Astrocyte (in vitro differentiated cells and primary cell): ENCODE measurements at places on chromosomes 11 and 22. TPM values are rescaled to one million over a fixed set of nuclear protein-coding genes. Genes with fewer than 3 reads are reported as not detected.
A peak's percentile ranks its signal among the peaks of the same experiment; 100 is the strongest.

The MMP27 gene
- not detected in 2 replicates for total RNA-seq

DNA sequence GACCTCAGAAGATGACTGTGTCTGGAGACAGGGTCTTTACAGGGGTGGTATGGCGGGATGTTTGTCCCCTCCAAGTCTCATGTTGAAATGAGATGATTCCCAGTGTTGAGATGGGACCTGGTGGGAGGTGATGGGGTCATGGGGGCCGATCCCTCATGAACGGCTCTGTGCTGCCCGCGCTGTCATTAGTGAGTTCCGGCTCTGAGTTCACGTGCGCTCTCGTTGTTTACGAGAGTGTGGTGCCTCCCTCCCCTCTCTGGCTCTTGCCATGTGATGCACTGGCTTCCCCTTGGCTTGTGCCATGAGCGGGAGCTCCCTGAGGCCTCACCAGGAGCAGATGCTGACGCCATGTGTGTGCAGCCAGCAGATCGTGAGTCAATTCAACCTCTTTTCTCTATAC lies 830.8 kb downstream of the TBC1D22A start:
- DNase-seq: no peak

GRCh38 chr11:134847083-134847715 lies 435.2 kb upstream of the B3GAT1 start:
- no peak for DNase-seq

- no peak for DNase-seq
Observed at GRCh38 chr11:134052395-134052987, 16.4 kb upstream of the JAM3 start.

- DNase-seq: no peak
Observed at GRCh38 chr11:17655682-17656081, 63.7 kb upstream of the MYOD1 start.

GRCh38 chr11:100925935-100926334 lies 203.7 kb downstream of the PGR start:
- DNase-seq: peak; percentile 89

GRCh38 chr11:78420796-78421209 lies 3.2 kb upstream of the GAB2 start:
- peak; percentile 86 for DNase-seq

DNA sequence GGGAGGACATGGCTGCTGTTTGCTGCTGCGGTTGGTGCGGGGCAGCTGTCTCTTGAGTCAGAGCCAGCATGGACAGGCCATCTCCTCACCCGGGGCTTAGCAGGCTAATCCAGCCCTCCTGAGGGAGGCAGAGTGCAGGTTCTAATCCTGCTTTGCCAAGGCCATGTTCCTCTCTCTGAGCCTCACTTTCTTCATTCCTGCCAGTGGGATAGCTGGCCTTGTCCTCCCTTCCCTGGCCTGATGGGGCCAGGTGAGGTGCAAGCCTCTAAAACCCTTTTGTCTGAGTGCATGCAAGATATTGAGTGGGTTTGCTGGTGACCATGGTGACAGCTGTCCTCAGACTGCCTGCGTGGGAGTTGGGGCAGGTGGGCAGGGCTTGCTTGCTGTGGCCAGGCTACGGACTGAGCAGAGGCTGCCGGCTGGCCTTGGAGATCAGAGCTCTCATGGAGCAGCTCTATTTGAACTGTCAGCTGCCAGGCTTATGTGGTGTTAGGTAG lies 3.6 kb downstream of the USP35 start:
- DNase-seq: no peak

DNA sequence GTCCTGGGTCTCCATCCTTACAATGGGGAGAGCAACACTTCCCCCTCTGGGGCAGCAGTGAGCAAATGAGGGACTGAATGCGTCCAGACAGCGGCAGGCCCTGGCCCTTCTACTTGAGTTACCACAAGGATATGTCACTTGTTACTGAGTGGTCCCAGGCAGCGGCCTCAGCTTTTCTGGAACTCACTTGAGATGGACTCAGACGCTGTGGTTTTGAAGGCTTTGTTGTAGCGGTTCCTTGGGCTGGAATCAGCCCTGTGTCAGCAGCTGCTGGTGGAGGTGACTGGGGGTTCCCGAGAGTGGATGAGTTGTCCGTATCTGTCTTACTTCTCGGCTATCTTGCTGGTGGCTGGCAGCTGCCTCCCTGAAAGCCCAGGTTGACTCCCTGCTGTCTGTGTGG lies 77.0 kb downstream of the MICAL2 start:
- DNase-seq: peak; percentile 91

GRCh38 chr11:133127741-133128140 lies 404.6 kb downstream of the OPCML start:
- no peak for DNase-seq

DNA sequence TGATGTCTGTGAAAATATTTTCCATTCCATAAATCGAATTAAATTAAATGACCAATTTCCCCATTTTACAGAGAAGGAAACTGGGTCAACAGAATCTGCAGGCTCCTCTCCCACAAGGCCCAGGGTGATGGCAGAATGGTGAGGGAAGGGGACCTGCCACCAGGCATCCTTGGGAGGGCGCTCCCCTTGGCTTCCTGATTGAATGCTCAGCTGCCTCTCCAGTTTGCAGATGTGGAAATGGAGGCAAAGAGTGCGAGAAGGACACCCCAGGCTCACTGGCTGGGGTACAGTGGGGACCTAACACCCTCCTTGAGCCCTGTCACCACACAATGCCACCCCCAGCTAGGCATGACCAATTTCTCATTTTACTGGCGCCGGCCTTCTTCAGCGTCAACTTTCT lies 28.5 kb upstream of the CSNK1E start:
- DNase-seq: no peak

GRCh38 chr22:40463683-40464082 lies 93.3 kb downstream of the SGSM3 start:
- DNase-seq: no peak

GRCh38 chr11:67275606-67276409 lies 9.5 kb downstream of the GRK2 start:
- DNase-seq: no peak
